Mesenchymal stem cell (in vitro differentiated cells and primary cell): ENCODE measurements at places on chromosomes 12 and 14.

GRCh38 chr12:52534482-52534881, 14.3 kb upstream of the KRT5 start:
- H3K27ac ChIP-seq, result no peak overlapping the region
- no peak overlapping the region for H3K4me3 ChIP-seq
- H3K27me3 ChIP-seq, result peaks cover 57% of the 10 kb centered on the region
- H3K36me3 ChIP-seq, result no peaks in the 10 kb centered on the region

- H3K4me3 ChIP-seq, result no peak overlapping the region
- H3K4me1 ChIP-seq, result no peaks in the 10 kb centered on the region
- no peaks in the 10 kb centered on the region for H3K36me3 ChIP-seq
- no peaks in the 10 kb centered on the region for H3K27me3 ChIP-seq
Observed at GRCh38 chr14:32312010-32312331, 17.1 kb upstream of the AKAP6 start.

DNA sequence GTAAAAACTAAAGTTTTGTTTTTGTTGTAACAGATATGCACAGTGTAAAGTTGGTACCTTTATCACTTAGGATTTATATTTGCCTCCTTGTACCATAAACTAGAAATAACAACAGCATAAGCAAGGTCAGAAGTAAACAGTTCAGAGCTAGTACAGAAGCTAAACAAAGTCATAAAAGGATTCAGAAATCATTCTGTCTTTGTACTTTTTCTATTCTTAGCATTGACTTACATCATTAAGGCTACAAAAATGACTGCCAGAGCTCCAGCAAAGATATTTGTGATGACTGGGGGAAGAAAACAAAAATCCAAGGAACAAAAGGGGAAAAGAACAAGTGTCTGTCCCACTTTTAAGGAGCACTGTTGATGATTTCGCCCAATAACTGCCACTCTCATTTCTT, 347.2 kb downstream of the CCDC91 start:
- peak; percentile 26 for DNase-seq
- no peaks in the 10 kb centered on the region for H3K27me3 ChIP-seq
- H3K36me3 ChIP-seq, result no peaks in the 10 kb centered on the region
- no peak overlapping the region for H3K4me3 ChIP-seq
- peaks cover 3% of the 10 kb centered on the region for H3K4me1 ChIP-seq
- no peak overlapping the region for H3K27ac ChIP-seq

DNA sequence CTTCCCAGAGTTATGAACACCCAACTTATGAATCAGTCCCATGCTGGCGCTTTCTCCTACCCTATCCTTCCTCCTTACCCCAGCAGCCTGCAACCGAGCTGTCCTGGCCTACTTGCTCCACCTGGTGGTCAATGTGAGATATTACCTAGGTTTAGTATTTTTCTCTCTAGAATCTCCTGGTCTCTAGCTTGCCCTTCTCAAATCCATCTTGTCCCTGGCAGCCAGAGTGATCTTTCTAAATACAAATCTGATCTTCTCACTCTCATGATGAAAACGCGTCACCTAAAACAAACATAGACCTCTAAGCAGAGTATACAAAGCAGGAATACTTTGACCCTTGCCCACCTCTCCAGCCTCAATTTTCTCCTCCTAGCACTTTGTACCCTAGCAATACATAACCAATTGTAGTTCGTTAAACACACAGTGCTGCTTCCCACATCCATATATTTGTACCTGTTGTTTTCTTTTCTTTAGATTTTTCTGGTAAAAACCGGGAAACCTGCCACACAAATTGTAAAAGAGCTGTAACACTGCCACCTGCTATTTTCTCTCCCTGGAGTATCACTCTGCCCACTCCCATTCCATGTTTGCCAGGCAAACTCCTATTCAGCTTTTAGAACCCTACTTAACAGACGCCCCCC, 20.0 kb upstream of the TCP11L2 start:
- H3K4me1 ChIP-seq, result no peaks in the 10 kb centered on the region
- peak; percentile 41 for DNase-seq
- H3K4me3 ChIP-seq, result no peak overlapping the region
- H3K27ac ChIP-seq, result no peak overlapping the region

DNA sequence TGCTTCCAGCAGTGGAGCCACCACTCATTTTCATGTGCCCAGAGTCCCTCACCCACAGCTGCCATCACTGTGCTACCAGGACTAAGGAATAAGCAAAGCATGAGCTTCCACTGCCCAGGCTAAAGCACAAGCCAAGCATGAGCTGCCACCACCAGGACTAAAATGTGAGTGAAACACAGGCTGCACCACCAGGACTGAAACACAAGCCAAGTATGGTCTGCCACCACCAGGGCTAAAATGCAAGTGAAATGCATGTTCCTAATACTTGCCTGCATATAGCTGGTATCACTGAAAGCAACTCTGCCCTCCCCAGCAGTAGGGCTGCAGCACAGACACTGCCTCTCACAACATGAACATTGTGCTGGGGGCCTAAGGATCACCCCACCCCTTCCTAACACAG, 30.0 kb downstream of the CEP83 start:
- H3K4me3 ChIP-seq, result peak overlapping the region; percentile 2
- peak; percentile 19 for DNase-seq
- H3K27me3 ChIP-seq, result no peaks in the 10 kb centered on the region
- H3K36me3 ChIP-seq, result peaks cover 5% of the 10 kb centered on the region
- no peaks in the 10 kb centered on the region for H3K4me1 ChIP-seq
- no peak overlapping the region for H3K27ac ChIP-seq

- peaks cover 6% of the 10 kb centered on the region for H3K4me1 ChIP-seq
- H3K27me3 ChIP-seq, result no peaks in the 10 kb centered on the region
- DNase-seq, result peak; percentile 90
- no peaks in the 10 kb centered on the region for H3K36me3 ChIP-seq
- no peak overlapping the region for H3K27ac ChIP-seq
- H3K4me3 ChIP-seq, result no peak overlapping the region
Observed at GRCh38 chr12:92596383-92596782, 106.4 kb upstream of the PLEKHG7 start.

- no peak overlapping the region for H3K4me3 ChIP-seq
- DNase-seq, result no peak
- H3K4me1 ChIP-seq, result no peaks in the 10 kb centered on the region
Observed at GRCh38 chr12:40146800-40147797, 41.2 kb upstream of the SLC2A13 start.

- H3K4me1 ChIP-seq, result no peaks in the 10 kb centered on the region
- H3K27me3 ChIP-seq, result no peaks in the 10 kb centered on the region
- no peak overlapping the region for H3K4me3 ChIP-seq
- no peaks in the 10 kb centered on the region for H3K36me3 ChIP-seq
- no peak overlapping the region for H3K27ac ChIP-seq
Observed at GRCh38 chr12:97559267-97559666, 96.7 kb downstream of the RMST start.
